Stimulated activated CD8-positive, alpha-beta memory T cell treated with anti-CD3 and anti-CD28 coated beads, Interleukin-15, amount 100 ng/mL, for 48 hours (primary cell): ENCODE measurements at places on chromosomes 7 and 10.
A peak's percentile ranks its signal among the peaks of the same experiment; 100 is the strongest.

DNA sequence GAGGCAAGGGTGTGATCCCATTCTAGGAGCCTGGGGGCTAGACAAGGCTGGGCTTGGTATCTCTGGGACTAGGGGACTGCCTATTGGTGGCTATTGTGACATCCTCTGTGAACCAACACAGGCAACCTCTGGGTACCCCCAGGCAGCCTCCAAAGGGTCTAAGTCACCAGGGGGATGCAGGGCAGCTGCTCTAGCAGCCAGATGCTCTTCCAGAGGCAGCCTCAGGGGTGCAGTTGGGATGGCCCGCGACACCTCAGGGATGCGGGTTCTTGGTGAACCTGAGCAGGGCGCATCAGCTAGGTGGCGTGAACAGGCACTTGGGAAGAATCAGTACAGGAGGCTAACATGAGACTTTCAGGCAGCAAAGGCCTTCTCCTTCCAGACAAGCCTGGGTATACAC lies 1.6 kb upstream of the TMEM120A start:
- no peak for DNase-seq

DNA sequence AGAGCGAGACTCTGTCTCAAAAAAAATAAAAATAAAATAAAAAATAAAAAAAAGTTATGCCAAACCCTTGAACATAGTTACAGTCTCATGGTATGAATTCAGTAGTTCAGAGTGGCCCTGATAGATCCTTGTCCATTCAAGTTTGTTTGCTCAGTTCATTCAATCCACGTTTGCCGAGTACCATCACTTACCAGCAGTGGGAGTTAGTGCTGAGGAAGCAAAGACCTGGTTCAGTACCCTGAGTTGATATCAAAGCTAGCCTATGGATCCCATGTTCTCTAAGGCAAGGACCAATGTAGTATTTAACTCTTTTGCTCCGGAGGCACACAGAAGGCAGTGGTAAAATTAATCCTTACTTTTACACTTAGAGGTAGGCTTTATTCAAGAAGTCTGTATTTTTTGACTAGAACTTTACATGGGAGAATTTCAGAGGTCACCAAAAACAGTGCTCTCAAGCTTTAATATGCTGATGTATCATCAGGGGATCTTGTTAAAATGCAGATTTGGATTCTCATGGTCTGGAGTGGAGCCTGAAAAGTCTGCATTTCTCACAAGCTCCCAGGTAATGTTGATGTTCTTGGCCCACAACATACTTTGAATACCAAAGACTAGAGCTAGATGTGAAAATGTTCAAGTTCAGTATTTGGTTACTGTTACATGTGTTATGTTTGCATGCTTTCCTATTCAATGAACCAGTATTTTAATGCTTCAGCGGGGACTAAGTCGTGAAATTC lies 38.1 kb upstream of the HBP1 start:
- no peak for DNase-seq

DNA sequence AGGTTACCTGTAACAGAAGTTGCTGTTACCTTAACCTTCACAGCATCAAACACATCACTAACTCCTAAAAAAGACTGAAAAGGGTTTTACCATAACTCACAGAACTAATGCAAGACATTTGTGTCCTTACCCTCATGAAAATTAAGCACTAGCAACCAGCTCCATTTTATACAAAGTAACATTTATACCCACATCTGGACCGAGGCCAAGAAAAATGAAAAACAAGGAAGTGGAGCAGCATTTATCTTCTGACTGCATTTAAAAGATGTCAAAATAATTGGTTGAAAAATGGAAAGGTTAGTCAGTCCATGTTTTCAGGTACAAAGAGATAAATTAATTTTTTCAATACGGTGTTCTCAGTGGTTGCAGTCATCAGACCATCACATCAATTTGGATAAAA lies 3.1 kb upstream of the RBP4 start:
- no peak for DNase-seq

DNA sequence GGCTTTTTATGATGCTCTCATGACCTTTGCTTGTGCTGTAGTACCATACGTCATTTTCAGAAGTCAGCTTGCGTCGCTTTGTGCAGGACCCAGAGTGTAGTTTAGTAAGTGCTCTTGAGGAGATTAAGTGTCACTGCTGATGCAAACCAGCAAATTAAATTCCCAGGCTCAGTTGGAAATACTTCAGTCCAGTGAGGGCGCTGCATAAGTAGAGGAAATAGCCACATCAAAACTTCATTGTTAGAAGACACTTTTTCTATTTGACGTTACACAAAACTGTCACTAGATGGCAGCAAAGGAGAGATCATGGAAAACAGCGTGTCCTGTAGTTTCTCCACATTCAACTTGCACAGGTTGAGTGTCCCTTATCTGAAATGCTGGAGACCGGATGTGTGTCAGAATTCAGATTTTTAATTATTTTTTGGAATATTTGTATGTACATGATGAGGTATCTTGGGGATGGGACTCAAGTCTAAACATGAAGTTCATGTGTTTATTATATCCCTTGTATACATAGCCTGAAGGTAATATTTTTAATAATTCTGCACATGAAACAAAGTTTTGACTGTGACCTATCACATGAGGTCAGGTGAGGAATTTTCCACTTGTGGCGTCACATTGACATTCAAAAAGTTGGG lies 7.9 kb downstream of the ZNF22 start:
- DNase-seq: no peak

GRCh38 chr7:28678431-28678965 lies 266.2 kb downstream of the CREB5 start:
- no peak for DNase-seq

DNA sequence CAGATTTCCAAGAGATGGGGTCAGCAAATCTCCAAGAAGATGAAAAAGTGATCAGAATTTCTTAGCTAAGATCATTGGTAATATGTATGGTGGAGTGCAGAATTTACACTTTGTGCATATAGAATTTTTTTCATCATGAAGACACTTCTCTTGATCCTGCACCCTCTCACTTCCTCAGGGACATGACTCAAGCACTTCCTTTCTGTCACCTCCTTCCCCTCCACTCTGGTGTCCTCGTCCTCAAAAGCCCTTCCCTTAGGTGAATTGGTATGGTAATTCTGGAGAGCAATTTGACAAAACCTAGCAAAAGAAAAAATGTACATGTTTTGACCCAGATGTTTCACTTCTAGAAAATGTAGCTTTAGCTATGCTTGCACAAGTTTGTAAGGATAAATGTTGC lies 18.1 kb downstream of the CALN1 start:
- no peak for DNase-seq

DNA sequence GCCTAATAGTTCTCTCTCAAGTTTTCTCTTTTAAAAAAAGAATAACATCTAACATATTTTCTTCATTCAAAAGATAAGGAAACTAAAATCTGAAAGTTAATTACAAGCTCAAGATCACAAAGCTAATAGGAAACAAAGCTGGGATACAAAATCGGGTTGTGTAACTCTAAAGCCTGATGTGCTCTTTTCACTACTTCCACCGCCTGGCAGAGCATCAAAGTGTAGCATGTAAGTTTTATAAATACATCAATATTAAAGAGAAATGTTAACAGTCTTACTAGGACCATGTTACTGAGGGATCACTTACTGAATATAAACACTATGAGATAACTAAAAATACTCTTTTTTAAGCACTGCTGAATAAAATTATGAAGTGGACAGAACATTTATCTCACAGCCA lies 97.2 kb downstream of the KMT2C start:
- DNase-seq: no peak

DNA sequence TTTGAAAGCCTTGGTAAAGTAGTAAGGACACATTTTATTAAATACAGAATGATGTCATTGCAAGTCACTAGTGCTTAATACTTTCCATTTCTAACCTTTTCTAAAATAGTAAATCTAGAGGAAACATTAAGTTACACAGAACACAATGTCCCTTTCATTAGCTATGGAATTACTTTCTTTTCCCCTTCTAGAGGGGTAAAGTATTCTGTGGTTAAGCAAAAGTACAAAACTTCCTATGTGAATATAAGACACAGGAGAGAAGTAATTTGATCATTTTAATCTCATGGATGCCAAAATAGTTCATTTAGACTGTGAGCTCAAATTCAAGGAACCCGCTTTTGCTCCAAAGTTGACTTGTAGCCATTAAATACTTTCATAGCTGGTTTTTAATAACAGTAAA lies 49.8 kb downstream of the SEMA3E start:
- DNase-seq: no peak

- no peak for DNase-seq
Observed at GRCh38 chr10:59894114-59894513, 12.2 kb downstream of the CCDC6 start.

DNA sequence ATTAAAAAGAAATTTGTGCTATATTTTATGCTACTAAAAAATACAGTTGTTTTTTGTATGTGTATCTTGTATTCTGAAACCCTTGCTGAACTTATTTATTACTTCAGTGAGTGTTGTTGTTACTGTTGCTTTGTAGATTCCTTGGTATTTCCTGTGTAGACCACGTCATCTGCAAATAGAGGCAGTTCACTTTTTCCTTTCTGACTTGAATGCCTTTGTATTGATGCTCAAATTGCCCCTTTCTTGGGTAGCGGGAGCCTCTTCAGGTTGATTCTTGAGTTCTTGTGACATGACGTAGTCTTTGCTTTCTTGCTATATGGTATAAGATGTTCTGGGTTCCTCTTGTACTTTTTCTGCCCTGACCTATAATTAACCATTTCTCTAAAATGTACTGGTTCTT lies 504.1 kb downstream of the SDK1 start:
- no peak for DNase-seq

DNA sequence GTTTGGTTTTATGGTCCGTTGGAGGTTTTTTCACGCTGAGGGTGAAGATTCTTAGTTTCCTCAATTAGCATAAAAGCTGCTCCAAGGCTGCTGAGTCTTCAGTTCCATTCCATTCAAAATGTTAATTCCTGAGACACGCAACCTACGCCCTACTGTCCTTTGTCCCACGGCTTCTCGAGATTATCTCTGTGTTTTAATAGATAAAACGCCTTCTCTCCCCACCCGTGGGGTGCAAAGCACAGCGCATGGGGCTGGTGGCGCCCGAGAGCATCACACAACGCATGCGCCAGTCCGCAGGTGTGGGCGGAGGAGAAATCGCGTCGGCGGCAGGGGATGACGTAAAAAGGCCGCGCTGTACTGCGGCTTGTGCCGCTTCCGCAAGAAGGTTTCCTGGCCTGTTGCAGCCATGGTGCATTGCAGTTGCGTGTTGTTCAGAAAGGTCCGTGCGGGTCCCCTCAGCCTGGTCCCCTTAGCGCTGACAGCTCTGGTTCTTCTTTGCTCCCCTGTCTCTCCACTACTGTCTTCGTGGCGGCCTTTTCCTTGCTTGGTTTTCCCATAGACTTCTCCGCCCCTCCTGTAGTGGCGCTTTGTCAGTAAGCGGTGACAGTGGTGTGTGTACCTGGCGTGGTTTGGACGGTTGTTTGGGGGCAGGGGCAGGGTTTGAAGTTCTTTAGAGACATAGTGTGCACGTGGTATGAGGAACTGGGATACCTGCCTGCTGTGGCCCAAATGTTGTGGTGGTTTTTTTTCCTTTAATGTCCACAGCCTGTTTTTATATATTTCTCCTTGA lies at the start of gene GTPBP10:
GTPBP10 (plus strand) TSS at position 381 of the 790 bp plus-strand sequence; CDS start at position 407, 26 bp downstream.
- DNase-seq: peak; percentile 86
